ENCODE measurements at places on chromosomes 1 and 21.

GRCh38 chr1:151199873-151200581 lies 1.7 kb downstream of the PIP5K1A start:
- peak; percentile 18 for DNase-seq

- DNase-seq: peak; percentile 70
Observed at GRCh38 chr1:158203693-158204457, 23.2 kb downstream of the CD1D start.

DNA sequence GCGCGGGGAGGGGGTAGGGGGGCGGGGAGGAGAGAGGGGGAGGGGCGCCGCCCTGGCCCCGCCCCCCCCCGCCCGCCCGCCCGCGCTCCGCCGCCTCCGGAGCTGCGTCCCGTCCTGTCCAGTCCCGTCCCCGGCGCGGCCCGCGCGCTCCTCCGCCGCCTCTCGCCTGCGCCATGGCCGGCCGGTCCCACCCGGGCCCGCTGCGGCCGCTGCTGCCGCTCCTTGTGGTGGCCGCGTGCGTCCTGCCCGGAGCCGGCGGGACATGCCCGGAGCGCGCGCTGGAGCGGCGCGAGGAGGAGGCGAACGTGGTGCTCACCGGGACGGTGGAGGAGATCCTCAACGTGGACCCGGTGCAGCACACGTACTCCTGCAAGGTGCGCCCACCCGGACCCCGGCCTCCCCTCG lies at the start of gene AGRN:
TSS of gene AGRN (plus strand) at position 121 of the 405 bp plus-strand sequence. CDS start at position 174, 53 bp downstream.
- no peak for DNase-seq

DNA sequence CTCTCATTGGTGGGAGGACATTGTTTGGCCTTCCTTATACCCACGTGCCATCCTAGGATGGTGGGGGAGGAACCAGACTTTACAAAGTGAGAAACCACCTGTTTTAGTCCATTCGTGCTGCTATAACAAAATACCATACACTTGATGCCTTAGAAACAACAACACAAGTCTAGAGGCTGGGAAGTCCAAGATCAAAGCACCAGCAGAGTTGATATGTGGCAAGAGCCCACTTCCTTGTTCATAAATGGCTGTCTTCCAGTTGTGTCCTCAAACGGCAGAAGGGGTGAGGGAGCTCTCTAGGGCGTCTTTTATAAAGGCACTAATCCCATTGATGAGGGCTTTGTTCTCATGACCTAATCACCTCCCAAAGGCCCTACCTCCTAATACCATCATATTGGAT lies 31.1 kb downstream of the CAPN8 start:
- no peak for DNase-seq

Data from inflammatory macrophage treated with lipopolysaccharide for 1 hour (primary cell).